Coronary artery (tissue), 2 donors: ENCODE measurements at places on chromosomes 3 and 15.

DNA sequence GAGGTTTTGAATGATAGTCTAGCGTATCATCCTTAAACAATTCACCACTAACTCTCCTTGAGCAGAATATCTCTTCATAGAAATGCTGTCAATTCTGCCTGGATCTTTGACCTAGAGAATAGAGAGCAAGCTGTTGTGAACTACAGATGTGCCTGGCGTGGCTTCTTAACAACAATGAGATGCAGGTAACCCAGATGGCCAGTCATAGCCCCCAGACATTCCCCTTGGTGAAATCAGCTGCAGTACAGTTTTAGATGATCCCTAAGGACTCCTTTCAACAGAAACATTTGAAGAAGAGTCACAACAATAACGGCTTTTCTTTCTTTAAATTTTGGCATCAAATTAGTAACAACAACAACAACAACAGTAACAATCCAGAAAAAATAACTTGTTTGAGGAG lies 1041.3 kb downstream of the ROBO1 start:
- DNase-seq, result no peak

DNA sequence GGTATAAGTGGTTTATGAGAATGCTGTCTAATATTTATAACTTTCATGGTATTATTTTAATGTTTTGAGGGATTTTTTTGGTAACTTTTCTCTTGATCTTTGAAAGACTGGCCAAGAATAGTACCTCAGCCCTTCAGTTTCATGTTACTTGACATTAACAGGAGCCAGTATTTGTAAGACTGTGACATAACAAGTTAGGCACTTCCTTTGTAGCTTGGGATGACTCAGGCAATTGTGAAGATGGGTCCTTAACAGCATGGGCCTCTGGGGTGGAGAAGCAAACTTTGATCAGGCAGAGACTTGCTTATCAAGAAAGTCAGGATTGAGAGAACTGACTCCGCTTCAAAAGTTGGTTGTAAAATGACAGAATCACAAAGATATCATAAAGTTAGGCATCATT lies 9.5 kb downstream of the LRRC49 start:
- DNase-seq, result no peak

- DNase-seq, result no peak
Observed at GRCh38 chr3:180478695-180479094, 123.3 kb upstream of the TTC14 start.

DNA sequence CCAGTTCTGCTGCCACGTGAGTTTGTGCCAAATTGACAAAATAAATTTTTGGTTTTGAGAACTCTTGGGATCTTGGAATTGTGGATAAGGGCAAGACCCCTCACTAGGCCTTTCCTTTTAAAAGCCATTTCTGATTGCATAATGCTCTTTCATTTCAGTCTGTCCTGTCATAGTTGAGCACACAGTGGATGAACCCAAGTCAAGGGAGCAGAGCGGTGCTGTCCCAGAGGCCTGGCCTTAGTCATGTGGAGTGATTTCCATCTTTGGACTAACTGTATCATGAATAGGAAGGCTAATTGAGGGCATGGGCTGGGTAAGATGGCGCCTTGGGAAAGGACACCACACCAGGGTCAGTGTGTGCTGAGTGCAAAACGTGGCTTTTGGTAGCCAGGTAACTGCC lies 304.0 kb downstream of the UACA start:
- no peak for DNase-seq

DNA sequence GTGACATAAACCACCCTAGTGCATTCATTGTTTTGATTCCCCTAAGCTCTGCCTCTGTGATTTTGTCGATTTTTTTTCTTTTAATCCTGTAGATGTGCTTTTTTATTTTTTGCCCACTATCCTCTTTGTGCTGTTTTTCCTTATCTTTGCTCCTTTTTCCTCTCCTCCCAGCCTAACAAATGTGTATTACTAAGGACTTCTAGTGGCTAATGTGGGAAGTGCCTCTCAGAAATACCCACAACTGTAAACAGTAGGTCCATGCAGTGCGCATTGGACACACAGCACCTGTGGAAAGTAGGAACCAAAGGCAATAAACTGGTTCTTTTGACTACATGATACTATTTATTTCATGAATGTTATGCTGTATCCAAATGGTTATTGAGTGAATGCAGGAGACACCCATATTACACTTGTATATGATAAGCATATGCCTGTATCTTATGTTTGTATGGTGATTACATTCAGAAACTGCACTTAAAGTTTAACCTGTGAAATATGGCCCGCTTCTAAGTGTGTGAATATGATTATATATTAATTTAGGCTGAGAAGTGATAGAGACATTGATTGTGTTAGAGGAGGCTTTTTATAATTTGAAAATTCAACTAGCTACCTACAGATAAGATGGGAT lies 147.8 kb downstream of the PLCL2 start:
- DNase-seq, result no peak

DNA sequence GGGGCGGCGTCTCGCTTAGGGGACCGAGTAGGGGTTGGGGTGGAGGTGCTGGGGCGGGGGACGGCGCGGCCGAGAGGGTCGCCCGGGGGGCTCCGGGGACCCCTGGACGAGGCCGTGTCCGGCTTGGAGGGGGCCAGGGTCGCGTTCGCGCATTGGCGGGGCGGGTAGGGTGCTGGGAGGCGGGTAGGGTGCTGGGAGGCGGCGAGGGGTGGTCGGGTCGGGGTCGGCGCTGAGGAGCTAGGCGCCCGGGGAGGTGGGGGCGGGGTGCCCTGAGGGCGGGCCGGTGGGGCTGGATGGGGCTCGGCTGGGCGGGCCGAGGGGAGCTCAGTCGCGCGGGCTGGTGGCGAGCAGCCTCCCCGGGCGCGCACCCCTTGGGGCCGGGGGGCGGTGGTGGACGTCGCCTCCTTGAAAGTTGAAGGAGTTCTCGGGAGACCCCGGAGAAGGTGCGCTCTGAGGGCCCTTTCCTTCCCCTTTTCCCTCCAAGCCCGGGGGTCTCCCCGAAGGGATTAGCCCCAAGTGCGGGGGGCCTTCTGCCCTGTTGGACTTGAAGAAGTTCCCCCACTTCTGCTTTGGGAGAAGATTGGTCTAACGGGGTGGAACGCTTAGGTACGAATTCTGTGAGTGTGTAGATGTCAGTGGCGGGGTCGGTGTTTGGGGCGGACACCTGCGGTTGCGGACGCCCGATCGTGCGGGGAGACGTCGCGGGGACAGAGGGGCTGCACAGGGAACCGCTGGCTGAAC lies 543 bp downstream of the MEF2A start:
- peak; percentile 81 for DNase-seq

GRCh38 chr3:44125246-44125645 lies 116.4 kb upstream of the TOPAZ1 start:
- no peak for DNase-seq

- no peak for DNase-seq
Observed at GRCh38 chr3:94162700-94163099, 99.8 kb downstream of the NSUN3 start.

DNA sequence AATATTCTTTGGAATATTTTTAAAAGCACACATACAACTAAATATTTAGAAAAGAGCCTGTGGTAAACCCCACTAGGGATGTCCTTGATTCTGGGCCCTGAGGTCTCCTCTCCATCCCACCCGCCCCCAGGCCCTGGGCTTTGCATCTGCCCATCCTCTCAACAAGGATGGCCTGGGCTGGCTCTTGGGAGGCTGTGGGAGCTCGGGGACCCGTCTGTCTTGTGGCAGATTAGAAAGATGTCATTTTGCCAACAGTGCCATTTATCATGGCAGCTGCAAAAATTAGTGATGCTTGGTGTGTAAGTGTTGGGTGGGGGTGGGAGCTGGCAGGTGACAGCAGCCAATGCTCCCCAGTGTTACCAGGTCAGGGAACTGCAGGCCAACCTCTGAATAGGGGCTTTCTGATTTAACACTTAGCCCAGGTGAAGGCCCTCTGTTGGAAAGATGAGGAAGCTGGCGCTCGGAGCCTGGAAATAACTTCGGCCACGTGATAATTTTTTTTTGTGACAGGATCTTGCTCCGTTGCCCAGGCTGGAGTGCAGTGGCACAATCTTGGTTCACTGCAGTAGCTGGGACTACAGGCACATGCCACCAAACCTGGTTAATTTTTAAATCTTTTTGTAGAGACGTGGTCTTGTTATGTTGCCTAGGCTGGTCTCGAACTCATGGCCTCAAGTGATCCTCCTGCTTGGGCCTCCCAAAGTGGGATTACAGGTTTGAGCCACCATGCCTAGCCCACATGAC lies 16.9 kb upstream of the CSPG4 start:
- DNase-seq, result no peak

DNA sequence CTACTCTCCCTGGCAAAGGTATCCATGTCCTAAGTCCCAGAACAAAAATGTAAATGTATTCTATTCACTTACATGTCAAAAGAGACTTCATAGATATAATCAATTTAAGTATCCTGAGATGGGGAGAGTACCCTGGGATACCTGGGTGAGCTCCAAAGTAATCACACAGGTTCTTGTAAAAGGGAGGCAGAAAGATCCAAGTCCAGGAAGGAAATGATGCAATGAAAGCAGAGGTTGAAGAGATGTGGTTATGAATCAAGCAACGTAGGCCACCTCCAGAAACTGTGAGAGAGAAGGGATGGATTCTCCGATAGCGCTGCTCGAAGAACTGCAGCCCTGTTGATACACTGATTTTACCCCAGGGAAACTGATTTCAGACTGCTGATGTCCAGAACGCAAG lies 93.9 kb upstream of the VGLL3 start:
- no peak for DNase-seq

- no peak for DNase-seq
Observed at GRCh38 chr3:18919158-18919557, 229.2 kb upstream of the KCNH8 start.

- DNase-seq, result no peak
Observed at GRCh38 chr3:172577987-172578570, 54.8 kb upstream of the TNFSF10 start.

DNA sequence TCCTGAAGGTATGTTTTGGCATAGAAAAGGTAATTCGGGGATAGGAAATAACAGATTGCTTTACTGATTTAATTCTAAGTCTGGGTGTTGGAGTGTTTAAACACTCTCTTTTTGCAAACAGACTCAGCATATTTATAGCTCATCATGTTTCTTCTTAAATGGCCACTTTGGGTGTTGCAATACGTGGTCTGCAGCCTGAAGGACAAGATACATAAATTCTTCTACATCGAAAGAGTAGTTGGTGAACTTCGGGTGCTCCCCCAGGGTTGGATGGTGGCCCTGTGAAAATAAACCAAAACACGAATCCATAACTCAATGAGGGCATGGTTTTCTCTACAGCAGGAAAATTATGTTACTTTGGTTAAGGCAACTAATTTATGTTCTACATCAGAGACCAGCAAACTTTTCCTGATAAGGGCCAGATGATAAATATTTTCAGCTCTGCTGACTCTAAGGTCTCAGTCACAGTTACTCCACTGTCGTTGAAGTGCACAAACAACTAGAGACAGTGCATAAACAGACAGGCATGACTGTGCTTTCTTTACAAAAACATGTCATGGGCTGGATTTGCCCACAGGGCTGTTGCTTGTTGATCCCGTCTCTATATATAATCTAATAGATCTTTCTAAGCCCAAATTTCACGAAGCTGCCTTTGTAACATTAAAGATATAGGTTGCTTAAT lies 35.9 kb downstream of the EOGT start:
- DNase-seq, result no peak

DNA sequence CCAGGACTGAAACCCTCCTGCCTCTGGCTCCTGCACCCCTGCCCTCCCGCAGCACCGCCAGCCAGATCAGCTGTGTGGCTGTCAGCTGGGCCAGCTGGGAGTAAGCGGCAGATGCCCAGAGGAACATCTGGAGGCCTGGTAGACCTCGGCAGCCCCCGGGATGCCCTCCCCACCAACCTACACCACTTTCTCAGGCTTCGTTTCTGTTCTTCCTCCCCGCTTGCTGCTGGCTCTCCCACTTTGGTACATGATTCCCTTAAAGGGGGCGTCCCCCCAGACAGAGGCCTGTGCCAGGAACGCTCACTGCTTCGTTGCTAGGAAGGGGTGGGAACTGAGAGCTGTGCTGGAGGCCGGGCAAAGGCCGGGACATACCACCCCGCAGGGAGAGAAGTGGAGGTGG lies 91.4 kb upstream of the RPL32 start:
- no peak for DNase-seq

DNA sequence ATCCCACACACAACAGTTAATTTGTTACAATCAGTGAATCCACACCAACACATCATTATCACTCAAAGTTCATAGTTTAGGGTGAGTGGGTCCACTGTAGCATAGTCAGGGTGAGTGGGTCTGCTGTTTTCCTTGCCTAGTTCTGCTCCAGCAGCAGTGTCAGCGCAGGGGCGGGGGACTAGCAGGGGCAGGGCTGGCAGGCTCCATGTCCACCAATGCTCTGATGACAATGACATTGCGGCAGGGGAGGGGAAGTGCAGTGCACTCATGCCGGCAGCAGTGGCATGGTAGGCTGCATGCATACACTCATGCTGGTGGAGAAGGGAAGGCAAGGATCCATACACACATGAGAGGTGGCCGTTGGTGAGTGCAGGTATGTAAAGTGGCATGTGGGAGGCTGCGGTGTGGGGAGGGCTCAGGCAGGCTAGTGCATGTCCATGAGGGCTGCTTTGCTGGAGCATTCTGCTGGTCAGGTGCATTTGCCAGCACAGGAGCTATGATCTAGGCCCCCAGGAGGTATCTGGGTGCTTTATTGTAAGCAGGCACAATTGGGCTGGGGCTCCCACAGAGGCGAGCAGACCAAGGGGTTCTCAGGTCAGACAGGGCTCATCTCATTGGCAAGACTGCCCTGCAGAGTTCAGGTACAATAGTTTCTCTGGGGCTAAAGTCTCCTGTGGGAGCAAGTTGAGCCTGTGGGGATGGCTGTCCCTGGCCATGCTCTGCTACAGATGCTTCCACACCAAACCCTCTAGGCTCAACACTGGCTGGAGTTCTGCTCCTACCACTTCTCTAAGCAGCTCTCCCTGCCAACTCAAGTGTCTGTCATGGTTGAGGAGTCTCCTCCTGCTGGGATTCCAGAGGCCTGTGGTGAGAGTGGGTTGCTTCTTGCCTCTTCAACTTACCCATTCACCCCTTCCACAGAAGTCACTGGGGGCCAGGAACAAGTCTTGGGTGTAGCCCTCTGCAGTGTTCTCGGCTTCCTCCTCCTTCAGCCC lies 81.3 kb downstream of the KCNAB1 start:
- DNase-seq, result no peak

- DNase-seq, result no peak
Observed at GRCh38 chr3:74413547-74414241, 200.8 kb downstream of the CNTN3 start.

- no peak for DNase-seq
Observed at GRCh38 chr15:82172506-82172905, 90.0 kb downstream of the EFL1 start.

DNA sequence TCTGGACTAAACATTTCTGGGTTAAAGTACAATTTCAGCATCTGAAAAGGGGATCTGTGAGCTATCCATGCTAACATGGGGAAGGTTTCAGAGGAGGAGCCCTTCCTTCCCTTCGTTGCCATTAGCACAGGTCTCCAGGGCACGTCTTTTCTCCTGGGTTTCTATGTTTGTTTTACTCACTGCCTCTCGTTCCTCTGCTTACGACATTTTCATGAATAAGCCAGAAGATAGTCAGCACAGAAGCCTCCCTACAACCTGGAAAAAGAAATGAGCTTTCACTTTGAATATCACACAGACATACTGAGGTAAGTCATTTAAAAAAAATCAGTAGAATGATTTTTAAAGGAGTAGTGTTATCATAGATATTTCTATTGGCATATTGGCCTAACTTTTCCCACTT lies 117.2 kb upstream of the KCNMB2 start:
- DNase-seq, result no peak
